Activated CD8-positive, alpha-beta memory T cell treated with anti-CD3 and anti-CD28 coated beads, Interleukin-2, amount 50 U/mL, for 4 hours (primary cell): ENCODE measurements at places on chromosomes 6 and 20.
A peak's percentile ranks its signal among the peaks of the same experiment; 100 is the strongest.

DNA sequence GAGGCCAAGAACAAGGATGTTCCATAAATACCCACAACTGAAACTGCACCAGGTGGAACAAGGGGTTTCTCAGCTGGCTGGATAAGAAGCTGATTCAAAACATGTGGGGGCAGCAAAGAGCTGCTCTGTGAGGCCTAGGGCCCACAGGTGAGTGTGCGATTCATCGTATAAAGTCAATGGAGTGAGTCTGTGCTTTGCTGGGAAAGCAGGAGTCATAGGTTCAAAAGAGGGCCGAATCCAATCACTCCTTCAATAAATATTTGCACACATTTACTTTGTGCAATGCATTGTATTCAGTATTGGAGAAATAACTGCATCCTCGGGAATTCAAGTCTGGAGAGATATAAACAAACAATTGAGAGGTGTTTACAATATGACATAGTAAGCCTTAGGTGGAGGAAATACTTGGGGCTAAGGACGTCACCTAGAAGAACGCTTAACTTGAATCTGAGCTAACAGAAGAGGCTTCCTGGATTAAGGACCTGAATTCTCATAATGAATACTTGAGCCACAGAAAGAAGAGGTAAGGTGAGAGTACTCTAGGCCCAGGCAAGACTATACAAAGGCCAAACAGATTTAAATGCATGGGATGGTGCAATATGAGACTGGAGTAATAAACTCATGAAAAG is 83.7 kb upstream of the TMEM30A start:
- no peak for DNase-seq

DNA sequence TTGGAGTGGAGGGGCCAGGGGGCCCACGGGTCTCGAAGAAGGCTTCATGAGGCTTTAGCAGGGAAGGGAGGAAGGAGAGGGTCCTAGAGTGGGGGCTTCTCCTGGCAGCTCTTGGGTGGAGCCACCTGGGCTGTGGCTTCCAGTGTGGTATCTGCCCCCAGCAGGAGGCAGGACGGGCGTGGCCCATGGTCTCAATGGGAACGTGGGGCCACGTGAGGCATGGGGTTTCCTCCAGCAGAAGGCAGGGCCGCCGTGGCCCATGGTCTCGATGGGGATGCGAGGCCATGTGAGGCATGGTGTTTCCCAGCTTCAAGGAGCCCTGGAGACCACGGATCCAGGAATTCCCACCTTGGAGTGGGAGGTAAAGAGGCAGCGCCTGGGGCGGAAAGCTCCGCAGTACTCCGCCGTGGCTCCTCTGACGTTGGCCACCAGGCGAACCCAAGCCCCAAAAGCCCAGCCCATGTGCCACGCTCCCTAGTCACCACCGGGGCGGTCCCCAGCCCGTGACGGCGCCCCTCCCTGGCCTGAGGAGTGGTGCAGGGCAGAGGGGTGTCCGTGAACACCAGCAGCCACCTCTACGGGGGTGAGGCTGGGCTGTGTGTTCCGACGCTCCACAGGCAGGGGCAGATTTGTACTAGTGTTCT is 62.0 kb upstream of the GATA5 start:
- no peak for DNase-seq

DNA sequence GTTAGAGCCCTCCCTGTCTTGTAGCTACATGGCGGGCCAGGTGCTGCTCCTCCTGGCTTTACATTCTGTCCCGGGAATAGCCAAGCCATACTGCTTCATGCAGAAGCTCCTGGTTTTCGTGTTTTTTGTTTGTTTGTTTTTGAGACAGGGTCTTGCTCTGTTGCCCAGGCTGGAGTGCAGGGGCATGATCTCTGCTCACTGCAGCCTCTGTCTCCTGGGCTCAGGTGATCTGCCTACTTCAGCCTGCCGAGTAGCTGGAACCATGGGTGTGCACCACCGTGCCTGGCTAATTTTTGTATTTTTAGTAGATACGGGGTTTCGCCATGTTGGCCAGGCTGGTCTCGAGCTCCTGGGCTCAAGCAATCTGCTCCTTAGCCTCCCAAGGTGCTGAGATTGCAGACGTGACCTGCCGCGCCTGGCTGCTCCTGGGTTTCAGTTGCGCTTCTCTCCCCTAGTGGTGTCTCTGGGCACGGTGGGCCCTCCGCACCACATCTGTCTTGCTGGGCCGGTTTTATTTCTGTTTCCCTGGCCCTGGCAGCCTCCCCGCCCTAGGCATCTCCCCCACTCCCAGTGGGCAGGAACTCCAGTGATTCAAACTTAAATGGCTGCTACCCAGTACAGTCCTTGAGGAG is 12.9 kb downstream of the CDYL start:
- DNase-seq: no peak

GRCh38 chr6:35492974-35493284 is 4.0 kb downstream of the TEAD3 start:
- DNase-seq: no peak

DNA sequence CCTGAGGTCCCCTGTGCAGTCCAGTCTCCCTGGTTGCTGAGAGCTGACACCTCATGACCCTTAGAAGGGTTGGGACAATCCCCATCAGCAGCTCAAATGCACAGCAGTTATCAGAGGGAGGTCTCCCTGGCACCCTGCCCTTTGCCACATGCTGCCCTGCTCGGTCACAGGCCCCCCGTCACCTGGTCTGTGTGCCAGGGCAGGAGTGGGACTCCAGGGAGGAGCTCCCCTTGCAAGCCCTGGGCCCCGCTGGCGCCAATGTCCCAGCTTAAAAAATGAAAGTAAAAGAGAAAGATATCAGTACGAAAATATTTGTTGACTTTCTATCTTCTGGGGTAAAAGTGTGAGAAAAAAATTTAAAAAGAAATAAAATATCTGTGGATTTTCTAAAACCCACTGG is 68.1 kb upstream of the SLC22A16 start:
- DNase-seq: no peak

DNA sequence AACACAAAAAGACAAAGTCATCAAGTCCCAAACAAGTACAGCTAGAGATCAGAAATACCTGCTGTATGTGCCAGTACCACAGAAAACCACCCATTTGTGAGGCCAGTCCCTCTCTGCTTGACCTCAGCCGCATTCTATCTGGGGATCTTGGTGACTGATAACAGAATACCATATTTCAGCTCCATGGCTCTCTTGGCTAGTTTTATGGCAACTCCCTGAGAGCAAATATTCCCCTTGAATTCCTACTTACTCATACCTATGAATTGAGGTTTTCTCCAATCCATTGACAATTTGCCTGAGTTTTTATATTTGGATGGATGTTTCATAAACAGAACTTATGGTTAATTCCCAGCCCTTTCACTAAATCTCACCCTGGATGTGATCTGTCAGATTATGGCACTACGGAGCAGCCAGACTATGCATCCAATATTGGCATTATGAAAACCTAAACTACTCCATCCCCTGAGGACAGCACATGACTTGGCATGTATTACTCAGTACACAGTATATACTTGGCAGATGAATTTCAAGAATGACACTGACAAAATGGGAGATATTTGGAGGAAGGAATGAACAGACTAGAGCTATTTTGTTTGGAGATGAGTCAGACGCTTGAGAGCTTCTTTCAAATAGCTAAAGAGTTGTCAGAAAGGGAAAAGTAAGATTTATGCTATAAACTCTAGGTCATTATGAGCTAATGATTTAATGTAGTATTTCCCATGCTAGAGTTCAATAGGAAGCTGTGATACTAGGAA is 95.7 kb downstream of the PRDM1 start:
- no peak for DNase-seq

DNA sequence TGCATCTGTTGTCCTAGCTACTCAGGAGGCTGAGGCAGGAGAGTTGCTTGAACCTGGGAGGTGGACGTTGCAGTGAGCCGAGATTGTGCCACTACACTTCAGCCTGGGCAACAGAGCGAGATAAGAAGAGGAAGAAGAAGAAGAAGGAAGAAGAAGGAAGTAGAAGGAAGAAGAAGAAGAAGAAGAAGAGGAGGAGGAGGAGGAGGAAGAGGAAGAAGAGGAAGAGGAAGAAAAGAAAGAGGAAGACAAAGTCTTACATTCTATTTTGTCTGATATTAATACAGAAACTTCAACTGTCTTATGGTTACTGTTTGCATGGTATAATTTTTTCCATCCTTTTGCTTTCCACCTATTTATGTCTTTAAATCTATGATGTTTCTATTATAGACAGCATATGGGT is 7.2 kb upstream of the NELFCD start:
- no peak for DNase-seq

DNA sequence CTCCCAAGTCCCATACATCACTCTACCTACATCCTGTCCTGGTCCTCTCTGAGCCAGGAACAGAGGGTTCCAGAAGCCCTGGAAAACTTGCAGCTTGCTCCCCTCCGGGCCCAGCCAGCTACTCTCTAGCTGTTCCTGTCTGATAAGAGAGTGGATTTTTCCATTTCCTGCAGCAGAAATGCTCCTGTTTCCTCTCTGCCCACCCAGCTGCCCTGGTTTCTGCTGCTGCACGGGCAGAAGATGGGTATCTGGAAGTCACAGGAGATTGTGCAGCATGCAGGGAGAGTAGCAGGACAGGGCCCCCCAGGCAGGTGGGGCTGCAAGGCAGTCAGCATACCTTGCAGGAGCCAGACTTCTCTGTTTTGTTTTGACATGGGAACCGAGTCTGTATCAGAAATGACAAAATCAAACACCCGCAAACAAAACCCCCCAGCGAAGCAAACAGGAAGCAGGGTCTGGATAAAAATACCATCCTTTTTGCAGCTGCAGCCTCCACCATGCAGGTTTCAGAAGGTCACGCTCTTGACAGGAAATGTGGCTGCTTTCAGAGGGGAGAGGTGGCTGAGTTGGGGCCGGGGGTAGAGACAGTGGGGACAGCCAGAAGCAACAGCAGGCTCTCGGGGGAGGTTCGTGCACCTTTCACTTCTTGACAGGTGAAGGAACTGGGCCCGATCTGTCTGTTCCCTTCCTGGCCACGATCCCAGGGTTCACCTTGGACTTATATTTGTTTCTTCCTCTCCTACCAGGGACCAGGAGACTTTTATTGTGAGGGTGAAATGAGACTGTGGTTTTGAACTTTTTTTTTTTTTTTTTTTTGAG is 50.8 kb upstream of the FAM83D start:
- peak; percentile 63 for DNase-seq

- DNase-seq: no peak
These were observed 370 bp downstream of the CDH22 start for GRCh38 chr20:46307999-46308257.

- no peak for DNase-seq
These were observed 157.0 kb downstream of the MTHFD1L start for GRCh38 chr6:151022492-151022891.

DNA sequence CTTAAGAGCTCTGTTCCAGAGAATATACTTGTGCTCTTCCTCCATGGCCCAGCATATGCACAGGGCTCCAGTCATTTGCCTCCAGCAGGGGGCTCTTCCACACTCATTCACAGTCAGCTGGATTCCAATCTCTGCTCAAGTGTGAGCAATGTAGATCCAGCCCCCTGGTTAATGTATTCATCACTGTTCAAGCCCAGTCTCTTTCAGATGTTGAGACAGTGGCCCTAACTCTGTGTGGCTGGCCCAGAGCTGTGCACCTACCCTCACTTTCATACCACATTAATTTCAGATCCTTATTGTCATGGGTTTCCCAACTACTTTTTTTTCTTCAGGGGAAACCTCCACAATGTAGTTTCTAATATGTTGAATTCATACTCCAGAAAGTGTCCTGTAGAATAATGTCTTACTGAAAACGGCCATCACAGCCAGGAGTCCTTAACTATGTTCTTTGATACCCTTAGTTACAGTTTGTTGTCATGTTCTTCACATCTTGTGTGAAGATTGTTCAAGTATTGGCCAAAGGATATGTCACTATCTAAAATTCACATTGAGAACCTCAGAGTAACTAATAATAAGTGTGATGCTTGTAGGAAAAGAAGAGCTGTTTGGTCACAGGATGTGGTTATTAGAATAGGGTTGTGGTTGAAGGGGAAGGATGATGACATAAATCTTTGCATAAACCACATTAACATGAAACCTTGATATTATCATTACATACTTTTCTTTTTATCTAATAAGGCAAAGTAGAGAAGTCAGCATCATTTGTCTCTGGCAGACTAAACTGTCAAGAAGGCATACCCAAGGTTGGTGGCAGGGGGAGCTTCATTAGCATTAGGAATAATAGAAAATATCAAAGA is 14.4 kb upstream of the HLA-DQA1 start:
- DNase-seq: peak; percentile 52

GRCh38 chr6:122565708-122566107 is 44.5 kb upstream of the PKIB start:
- no peak for DNase-seq

GRCh38 chr20:62238569-62239277 is 402 bp downstream of the OSBPL2 start:
- no peak for DNase-seq

- DNase-seq: no peak
These were observed 52.6 kb upstream of the CEP162 start for GRCh38 chr6:84280030-84280429.

DNA sequence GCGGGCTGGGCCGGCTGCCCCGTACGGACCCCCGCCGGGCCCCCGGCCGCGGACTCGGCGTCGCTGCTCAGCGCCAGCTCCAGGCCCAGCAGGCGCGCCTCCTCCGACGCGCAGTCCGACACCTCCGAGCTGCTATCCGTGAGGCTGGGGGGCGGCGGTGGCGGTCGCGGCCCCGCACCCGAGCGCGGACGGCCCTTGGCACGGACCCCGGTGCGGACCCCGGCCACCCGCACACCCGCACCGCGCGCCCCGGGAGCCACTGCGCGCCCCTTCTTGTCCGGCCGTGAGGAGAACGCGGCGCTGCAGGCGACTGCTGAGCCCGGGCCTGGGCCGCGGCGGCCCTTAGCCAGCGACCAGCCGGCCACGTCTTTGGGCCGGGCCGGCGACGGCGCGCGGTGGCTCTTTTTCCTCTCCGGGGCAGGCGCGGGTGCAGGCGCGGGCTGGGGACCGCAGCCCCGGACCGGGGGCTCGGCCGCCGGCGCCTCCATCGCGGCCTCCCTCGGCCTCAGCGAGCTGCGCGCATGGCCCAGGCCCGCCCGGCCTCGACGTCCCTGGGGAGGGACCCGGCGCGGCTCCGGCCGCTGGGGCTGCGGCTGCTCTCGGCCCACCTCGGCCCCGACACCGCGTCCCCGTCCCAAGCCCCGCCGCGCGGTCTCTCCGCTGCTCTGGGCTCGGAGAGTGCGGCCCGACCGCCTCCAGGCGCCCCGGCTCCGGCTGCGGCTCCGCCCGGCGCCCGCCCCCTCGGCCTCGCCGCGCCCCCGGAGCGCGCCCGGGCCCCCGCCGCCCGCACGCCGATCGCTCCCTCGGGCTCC is 12.9 kb upstream of the TLDC2 start:
- no peak for DNase-seq

GRCh38 chr20:25276533-25277050 is 28.7 kb downstream of the PYGB start:
- peak; percentile 11 for DNase-seq

DNA sequence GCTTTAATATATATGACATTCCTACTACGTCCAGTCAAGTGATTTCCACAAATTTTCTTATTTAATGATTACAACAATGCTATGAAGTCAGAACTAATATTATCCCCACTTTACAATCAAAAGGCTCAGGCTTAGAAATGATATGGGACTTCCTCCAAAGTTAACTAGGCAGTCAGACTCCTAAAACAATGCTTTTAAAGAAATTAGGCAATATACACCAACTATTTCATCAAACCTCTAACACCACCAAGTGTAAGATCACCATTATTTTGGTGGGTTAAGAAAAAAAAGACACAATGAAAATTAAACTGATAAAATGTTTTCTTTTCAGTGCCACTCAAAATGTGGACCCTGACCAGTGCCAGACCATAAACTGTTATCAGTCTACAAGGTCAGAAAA is 256.1 kb upstream of the RUNX2 start:
- DNase-seq: no peak
